AG09309 (cell line): ENCODE measurements at places on chromosomes 11 and 22.
A peak's percentile ranks its signal among the peaks of the same experiment; 100 is the strongest.

GRCh38 chr22:42326801-42327200 lies 56.3 kb upstream of the TCF20 start:
- peak; percentile 31 for DNase-seq

GRCh38 chr11:18727479-18728236 lies 1.7 kb upstream of the IGSF22 start:
- no peak for DNase-seq

DNA sequence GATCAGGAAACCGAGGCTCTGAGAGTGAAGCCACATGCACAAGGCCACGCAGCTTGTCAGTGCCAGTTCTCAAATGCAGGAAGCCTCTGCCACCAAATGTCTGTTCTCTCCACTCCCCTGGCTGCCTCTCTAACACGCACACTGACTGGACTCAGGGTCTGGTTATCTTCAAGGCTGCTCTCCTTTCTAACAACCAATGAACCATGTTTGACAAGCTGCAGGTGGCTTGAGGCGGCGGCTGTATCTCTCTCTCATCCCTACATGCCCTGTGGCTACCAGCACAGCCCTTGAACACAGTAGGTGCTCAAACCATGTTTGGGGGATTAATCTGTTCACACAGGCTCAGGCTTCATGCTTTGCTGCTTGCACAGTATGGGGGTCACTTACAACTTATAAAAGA lies 23.7 kb downstream of the MFNG start:
- no peak for DNase-seq

DNA sequence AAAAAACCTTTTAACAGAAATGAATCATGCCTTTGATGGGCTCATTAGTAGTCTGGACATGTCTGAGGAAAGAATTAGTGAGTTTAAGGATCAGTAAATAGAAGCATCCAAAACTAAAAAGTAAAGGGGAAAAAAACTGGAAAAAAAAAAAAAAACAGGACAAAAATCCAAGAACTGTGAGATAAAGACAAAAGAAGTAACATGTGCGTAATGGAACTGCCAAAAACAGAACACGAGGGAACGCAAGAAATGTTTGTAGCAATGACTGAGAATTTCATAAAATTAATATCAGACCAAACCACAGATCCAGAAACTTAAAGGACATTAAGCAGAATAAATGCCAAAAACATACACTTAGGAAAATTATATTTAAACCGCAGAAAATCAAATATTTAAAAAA lies 77.4 kb downstream of the MS4A13 start:
- no peak for DNase-seq
